NCI-H1092 treated with DMSO at 0.1 percent for 48 hours (cell line): ENCODE measurements at places on chromosomes 11 and 22.

- no peak for DNase-seq
These were observed 188.0 kb upstream of the NCAM1 start for GRCh38 chr11:112773264-112773663.

- DNase-seq, result no peak
These were observed 48.4 kb upstream of the CYP2D6 start for GRCh38 chr22:42178910-42179519.

GRCh38 chr11:9943386-9944110 is 279.7 kb downstream of the SWAP70 start:
- DNase-seq, result no peak

- DNase-seq, result no peak
These were observed 39.5 kb upstream of the CUL5 start for GRCh38 chr11:107969219-107969618.

DNA sequence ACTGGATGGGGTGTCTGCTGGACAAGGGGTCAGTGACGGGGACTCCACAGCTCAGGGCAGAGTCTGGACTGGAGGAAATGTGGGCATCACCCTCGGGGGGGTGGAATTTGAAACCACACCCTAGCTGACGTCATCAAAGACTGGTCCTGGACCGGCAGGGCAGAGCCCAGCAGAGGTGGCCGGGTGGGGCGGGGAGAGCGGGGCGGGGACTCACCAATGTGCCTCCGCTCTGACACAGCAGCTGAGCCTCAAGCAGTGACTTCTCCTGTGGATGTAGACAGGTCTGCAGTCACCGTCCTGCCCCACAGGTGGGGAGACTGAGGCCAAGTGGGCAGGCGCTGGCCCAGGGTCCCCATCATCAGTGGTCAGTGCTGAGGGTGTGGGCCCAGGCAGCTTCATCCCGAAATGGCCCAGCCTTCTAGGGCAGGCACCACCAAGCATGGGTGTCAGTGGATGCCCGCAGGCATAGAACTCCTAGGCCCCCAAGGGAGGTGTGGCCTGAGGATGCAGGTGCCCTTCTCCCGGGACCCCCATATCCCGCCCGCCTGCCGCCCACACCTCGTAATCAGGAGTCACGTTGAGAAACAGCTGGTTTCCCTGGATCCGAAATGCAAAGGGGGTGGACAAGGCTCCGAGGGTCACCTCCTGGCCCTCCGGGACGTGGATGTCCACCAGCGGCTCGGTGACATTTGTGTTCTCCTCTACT is 603 bp downstream of the CDHR5 start:
- no peak for DNase-seq

GRCh38 chr11:119696378-119697222 is 32.4 kb downstream of the NECTIN1 start:
- no peak for DNase-seq

GRCh38 chr11:45262900-45263299 is 23.2 kb downstream of the SYT13 start:
- peak; percentile 72 for DNase-seq

DNA sequence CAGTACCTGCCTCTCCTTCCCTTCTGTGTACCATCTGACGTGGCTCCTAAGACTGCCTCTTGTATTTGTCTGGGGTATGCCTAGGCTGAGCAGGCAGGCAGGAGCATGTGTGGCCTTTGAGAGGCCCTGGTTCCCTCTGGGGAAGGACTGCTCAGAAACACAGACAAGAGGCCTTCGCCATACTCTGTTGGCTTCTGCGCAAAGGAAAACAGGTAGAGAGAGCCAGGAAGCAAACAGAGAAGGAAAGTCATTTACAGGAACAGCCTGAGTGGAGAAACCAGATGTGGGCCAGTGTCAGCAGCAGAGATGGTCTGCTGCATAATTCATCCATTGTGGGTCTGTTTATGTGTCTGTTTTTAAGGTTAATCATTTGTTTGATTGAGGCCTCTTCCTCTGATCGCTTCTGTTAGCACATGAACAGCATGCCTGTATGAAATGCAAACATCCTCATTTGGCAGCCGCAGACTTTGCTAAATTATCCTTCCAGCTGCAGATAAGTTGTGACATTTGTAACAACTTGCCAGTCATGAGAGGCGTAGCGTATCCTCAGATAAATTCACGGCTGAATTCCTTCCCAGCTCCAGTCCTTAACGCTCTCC is 119.4 kb downstream of the GALNT18 start:
- DNase-seq, result peak; percentile 60

- no peak for DNase-seq
These were observed 5.9 kb upstream of the B3GAT3 start for GRCh38 chr11:62627713-62628112.

DNA sequence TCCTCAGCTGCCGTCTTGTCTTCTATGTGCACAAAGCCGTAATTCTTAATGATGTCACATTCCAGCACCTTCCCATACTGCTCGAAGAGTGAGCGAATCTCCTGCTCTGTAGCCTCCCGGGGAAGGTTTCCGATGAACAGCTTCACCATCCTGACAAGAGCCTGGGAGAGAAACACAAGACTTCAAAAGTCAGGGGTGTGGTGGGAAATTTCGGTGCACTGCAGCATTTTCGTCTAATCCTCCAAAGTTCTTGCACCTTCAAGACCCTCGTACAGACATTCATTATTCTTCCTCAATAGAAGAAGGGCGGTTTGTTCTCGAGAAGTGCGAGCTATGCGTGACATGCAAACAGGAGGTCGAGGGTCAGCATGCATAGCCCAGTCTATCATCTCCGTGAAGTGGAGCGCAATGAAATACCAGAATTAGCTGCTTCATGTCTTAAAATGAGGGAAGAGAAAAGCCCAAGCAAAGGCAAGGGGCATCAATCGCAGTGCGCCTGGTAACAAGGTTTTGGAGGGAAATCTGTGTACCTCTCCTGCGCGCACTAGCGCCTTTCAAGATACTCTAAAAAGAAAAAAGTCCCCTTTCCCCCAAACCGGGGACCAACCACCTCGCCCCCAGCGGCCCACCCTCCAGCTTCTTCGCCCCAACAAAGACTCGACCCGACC is 622 bp downstream of the RBM4B start:
- DNase-seq, result peak; percentile 57

GRCh38 chr11:65781152-65781961 is 581 bp upstream of the AP5B1 start:
- no peak for DNase-seq

- no peak for DNase-seq
These were observed 3.4 kb downstream of the P2RY2 start for GRCh38 chr11:73221451-73221850.

- DNase-seq, result no peak
These were observed 8.1 kb upstream of the LDHC start for GRCh38 chr11:18404062-18404461.

DNA sequence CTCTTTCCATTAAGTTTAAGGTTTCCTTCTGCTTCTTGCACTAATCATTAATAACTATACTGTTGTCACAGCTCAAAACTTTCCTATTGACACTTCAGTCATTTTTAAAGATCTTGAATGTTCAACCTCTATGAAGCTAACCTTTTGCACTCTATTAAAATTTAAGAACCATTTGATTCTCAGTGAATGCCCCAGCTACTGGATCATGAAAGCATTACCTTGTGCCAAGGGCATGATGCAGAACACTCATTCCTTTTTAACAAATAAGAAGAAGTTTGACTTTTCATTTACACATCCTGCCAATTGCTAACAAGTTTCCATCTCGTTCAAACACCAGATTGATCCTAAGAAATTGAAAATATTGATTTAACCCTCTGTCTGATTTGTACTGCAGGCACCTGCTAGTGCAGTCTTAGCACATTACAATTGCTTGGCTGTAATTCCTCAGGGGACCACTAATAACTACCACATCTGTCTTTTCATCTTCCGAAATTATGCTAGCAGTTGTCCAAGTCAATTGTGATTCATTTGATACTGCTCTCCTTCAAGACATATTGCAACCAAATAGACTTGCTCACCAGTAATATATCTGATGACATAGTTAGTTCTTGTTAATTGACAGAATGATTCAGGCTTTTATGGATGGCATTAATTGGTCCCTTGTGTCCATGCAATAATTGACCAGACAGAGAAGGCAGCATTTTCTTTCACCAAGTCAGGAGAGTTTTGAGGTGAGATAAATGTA is 158.4 kb downstream of the TEAD1 start:
- DNase-seq, result peak; percentile 62

DNA sequence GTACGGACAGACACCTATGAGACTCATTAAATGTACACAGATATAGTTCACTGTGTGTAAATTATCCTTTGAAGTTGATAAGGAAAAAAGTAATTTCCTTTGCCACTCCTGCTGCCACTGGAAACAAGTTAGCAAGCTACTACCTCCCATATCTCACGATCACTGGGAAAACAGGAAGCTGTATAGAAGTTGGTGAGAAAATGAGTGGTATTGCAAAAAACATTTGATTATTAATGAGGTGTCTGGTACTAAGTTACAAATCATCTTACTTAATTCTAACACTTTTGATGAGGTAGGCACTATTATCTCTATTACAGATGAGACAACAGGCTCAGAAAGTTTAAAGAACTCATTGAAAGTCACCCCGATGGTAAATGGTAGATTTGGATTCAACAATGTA is 68.5 kb downstream of the GAB2 start:
- DNase-seq, result no peak

GRCh38 chr11:69949327-69949726 is 128.8 kb upstream of the ANO1 start:
- no peak for DNase-seq

DNA sequence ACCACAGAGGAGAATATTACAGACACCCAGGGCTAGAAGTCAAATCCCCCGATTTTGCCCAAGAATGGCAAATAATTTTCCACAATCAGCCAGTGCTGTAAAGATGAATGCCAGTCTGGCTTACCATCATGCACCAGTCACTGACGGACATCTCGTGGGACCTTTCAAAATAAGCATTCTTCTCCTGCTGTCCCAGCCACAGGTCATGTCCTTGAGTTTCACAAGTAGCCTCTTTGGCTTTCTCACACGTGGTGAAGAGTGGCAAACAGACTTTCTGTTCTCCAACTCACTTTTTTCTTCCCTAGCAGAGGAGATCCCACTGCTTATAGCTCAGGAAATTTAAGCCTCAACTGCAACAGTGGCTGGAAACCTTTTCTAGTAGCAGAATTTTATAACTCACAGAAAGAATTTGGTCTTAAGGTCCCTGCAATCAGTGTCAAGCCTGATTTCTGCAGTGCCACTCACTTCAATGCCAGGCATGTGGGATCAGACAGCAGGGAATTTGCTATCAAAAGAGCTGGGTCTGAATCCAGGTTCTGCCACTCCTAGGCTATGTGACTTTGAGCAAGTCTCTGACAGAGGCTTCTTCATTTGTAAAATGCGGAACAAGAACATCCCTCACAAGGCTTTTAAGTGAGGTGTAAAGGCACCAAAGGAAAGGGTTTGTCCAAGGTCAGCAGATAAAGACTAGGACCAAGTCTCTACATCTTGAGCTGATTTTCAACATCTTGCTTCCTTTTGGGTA is 3.6 kb downstream of the PIK3IP1 start:
- DNase-seq, result no peak

- no peak for DNase-seq
These were observed 2.9 kb upstream of the OR52J3 start for GRCh38 chr11:5043380-5043779.

- no peak for DNase-seq
These were observed 137.6 kb upstream of the TTC12 start for GRCh38 chr11:113176599-113177360.

- DNase-seq, result peak; percentile 81
These were observed 1.0 kb downstream of the VWCE start for GRCh38 chr11:61293867-61294716.

DNA sequence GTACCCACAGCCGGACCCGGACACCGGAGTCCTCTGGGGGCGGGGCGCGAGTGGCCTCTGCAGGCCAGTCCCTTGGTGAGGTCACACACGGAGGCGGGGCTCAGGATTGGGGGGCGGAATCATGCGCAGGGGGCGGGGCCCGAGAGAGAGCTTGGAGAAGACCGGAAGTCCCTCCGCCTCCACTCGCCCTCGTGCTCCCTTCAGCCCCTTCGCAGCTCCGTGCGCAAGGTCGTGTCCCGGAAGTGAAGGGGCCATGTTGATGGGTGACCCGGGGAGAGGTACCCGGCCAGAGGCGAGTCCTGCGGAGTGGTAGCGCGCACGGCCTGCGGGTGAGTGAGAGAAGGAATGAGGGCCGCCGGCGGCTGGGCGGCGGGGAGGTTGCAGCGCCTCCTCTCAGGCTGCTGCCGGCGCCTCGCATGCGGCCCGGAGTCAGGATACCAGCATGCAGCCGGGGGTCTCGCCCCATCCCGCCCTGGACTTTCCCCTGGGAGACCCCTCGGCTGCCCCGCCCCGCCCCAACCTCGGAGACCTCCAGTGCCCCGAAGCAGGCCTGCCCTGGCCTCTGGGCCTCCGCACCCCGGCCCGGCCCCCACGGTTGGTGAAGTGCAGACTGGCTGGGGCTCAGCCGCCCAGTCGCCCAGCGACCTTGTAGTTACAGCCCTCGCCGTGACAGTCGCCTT is at the start of gene MIEF1:
MIEF1 (plus strand) TSS at position 182 of the 680 bp plus-strand sequence. CDS start 9,005 bp downstream, outside the sequence.
- DNase-seq, result peak; percentile 93

- DNase-seq, result no peak
These were observed 61.6 kb downstream of the METTL15 start for GRCh38 chr11:28169816-28170215.

GRCh38 chr11:5815534-5815933 is 6.8 kb downstream of the OR52N2 start:
- DNase-seq, result no peak

DNA sequence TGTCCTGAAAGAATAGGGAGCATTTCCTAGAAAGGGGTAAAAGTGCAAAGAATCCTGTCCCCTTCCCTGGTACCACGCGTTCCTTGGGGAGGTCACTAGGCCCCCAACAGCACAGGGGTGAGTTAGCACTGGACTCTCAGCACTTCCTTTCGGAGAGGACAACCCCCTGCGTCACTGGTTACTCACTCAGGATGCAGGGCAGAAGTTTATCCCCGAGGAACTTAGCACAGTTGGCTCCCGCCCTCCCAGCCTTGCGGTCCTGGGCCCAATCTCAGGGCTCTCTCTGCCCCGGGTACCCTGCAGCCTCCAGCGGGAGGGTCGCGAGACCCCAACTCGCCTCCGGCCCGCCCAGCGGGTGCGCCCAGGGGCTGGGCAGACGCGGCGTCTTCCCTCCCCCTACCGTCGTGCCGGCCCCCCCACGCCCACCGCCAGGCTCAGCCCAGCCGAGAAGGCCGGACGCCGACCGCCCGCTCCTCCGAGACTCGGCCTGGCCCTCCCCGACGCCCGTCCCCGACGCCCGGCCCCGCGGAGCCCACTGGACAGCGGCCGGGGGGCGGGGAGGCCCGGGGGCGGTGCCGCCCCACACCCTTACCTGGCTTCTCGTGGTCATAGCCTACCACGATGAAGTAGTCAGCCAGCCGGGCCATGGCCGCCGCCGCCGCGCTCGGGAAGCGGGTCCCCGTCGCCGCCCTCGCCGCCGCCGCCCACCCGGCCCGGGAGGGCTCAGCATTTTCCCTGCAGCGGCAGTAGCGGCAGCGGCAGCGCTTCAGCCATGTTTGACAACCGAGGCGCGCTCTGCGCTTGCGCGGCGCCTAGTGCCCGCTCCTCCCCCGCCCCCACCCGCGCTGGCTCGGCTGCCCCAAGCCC is at the start of gene SBF2:
SBF2 (minus strand) TSS at position 797 of the 867 bp plus-strand sequence; CDS start at position 647, 150 bp downstream.
- DNase-seq, result peak; percentile 77

- no peak for DNase-seq
These were observed 138.4 kb upstream of the CADM1 start for GRCh38 chr11:115642660-115643059.
